HL-60 (cell line): ENCODE measurements at places on chromosomes 7 and 10.

GRCh38 chr10:111830359-111830758, 353.2 kb downstream of the GPAM start:
- no peak for DNase-seq

DNA sequence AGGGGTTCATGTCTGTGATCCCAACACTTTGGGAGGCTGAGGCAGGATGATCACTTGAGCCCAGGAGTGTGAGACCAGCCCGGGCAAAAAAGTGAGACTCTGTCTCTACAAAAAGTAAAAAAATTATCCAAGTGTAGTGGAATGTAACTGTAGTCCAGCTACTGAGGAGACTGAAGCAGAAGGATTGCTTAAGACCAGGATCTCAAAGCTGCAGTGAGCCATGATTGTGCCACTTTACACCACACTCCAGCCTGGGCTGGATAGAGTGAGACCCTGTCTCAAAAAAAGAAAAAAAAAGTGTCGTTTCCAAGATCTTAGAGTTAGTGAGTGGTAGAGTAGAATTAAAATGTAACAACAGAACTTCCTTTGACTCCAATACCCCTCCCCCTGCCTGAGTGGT, 589.4 kb upstream of the MBL2 start:
- no peak for DNase-seq

- DNase-seq, result no peak
These were observed 345.6 kb downstream of the MDFIC start for GRCh38 chr7:115267503-115267902.

- DNase-seq, result no peak
These were observed 11.7 kb downstream of the UCN3 start for GRCh38 chr10:5376450-5376849.

GRCh38 chr7:114084472-114085312, 165.9 kb upstream of the PPP1R3A start:
- DNase-seq, result peak; percentile 5

- no peak for DNase-seq
These were observed 14.4 kb upstream of the YWHAG start for GRCh38 chr7:76372984-76373833.

- no peak for DNase-seq
These were observed 18.5 kb upstream of the ERLIN1 start for GRCh38 chr10:100204370-100204769.

DNA sequence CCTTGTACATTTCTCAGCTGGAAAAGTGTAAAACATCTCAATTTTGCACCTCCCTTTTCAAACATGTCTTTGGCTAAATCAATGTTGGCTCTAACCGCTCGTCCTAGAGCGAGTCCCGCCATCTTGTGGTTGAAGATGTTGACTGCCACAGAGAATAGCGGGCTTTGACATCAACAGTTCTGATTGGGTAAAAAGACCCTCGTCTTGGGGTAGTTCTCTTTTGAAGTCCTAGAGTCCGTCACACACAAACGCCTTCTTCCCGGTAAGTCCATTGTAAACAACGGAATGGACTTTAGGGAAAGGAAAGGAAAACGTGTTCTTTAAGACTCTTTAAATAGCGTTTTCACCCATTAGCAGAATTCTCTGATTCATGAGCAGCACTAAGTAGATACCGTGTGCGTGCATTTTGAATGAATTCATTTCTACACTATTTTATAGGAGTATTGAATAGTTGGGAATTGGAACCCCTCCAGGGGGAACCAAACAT, 452 bp upstream of the RPP30 start:
- DNase-seq, result peak; percentile 58

GRCh38 chr10:470339-471003, 219.0 kb downstream of the DIP2C start:
- DNase-seq, result no peak

GRCh38 chr7:142112086-142112485, 568 bp downstream of the MGAM2 start:
- DNase-seq, result no peak

- no peak for DNase-seq
These were observed 96.8 kb downstream of the ACTR3B start for GRCh38 chr7:152856351-152856750.
